8988T (cell line): ENCODE measurements at places on chromosomes 6 and 20.

- no peak for DNase-seq
Measured at GRCh38 chr6:84390851-84391250, 163.4 kb upstream of the CEP162 start.

- no peak for DNase-seq
Measured at GRCh38 chr20:51810155-51811041, 8.1 kb upstream of the SALL4 start.

DNA sequence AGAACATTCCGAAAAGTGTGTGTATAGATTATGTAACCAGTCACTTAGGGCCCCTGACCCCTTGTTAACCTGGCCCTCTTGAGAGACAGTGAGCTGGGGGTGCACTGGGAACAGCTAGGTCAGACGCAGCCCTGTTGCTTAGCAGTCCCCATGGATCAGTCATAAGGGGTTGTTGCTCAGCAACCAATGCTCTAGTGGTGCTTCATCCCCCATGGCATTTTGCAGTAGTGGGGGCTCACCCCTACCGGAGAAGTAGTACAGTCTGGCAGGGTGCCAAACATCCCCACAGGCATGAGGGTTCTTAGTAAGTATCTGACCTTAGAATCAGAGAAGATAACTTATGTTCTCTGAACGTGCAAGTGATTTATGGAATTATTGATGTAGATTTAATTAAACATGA lies 12.3 kb downstream of the PKIB start:
- DNase-seq, result no peak

DNA sequence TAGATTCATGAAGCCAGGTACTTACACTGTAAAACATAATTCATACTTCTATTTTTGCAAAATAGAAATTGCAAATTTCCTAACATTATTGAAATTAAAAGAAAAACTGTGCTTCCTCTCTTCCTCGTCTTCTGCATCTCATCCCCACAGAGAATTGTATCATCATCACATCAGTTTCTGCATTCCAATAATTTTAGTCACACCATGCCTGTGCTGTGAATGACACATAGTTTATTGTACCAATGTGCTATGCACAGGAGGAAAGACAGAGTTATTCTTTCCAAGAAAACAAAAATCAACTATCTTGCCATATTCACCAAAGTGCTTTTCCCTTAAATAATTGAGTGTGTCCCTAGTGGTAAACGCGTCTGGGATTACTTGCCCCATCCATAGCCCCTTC lies 38.1 kb upstream of the FAM135A start:
- no peak for DNase-seq

- DNase-seq, result no peak
Measured at GRCh38 chr6:36018339-36018738, 6.1 kb downstream of the SLC26A8 start.

- no peak for DNase-seq
Measured at GRCh38 chr6:834866-835265, 141.9 kb upstream of the EXOC2 start.

- DNase-seq, result no peak
Measured at GRCh38 chr6:52019092-52019491, 68.3 kb downstream of the PKHD1 start.

- DNase-seq, result no peak
Measured at GRCh38 chr6:506508-506907, 115.0 kb downstream of the IRF4 start.

DNA sequence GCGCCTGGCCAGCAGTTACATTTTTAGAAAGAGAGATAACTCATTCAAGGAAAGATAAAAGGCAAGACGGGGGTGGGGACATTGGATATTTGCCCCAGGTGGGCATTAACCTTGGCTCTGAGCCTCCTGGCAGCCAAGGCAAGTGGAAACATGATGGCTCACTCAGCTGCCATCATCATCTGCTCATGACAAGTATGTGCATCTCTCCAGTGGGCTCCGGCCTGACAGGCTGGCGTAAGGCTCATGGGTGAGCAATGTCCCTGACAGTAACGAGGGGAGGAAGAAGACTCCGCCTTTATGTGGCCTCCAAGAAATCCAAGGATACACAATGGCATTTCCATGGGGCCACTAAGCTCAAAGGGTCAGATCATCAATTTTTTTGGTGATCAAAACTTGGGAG lies 13.3 kb downstream of the ANKRD60 start:
- no peak for DNase-seq

- DNase-seq, result no peak
Measured at GRCh38 chr6:139549561-139550070, 175.2 kb upstream of the CITED2 start.

DNA sequence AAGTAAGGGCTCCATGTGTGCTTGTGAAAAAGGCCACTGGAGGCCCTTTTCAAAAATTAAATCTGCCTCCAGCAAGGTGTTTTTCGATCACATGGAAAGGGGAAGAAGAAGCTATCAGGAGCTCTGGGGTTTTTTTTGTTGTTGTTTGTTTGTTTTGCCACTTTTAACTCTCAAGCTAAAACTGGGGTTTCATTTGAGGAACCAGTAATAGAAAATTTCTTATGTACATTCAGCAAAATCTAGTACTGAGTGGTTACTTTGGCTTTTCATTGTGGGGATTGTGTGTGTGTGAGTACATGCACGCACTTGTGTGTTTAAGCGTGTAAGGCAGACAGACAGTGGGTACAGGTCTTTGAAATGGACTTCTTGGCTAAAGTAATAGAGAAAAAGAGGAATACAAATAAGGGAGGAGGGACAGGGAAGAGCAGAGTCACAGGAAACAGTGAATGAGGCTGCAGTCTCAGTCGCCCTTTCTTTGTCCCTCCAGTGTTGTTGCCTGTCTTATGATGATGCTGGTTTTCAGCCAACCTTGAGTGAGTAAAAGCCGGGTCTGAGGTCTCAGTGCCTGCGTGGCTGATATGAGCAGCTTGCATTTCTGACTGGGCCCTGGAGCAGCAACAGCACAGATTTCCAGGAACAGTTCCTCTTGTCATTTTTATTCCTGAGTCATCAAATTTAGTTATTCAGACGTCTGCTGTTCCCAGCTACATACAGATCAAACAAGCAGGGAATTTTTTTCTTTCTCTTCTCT lies 26.2 kb downstream of the SLC16A10 start:
- no peak for DNase-seq

GRCh38 chr20:51444467-51444866 lies 98.1 kb downstream of the NFATC2 start:
- no peak for DNase-seq

DNA sequence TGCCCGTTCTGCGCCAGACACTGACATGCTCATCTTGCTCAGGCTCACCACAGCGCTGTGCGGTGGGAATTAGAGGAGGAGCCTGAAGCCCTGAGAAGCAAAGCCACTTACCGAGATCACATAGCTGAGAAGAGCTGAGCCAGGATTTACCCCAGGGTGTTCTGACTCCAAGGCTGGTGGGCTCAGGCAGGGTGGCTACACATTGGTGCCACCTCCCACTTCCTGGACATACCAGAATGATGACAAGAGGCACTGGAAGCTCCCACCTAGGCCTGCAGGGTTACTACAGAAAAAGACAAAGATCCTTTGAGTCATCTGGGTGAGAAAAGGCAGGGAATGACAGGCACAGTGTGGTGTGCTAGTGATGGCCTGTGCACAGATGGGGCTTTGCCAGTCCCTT lies 24.4 kb upstream of the FKBP1A start:
- DNase-seq, result no peak

GRCh38 chr6:32462609-32463008 lies 22.9 kb downstream of the HLA-DRA start:
- DNase-seq, result no peak

GRCh38 chr6:132964868-132965382 lies 150.6 kb downstream of the RPS12 start:
- DNase-seq, result no peak

DNA sequence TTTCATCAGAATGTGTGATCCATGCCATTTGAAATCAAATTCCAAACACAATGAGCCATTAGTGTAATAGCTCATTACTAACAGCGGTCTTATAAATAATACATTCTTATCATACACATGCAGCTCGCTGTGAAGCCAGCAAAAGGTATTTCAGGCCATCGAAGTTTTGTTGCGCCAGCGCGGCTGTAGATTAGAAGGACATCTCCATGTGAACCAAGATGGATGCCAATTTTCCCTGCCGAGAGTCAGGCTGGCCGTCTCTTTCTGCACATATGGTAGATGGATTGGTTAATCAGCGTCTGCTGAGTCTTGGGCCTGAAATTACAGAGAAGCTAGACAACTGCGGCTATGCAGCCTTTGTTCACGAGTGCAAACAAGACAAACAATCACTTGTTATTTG lies 44.1 kb downstream of the CFAP61 start:
- no peak for DNase-seq

- DNase-seq, result peak; percentile 21
Measured at GRCh38 chr6:21587179-21587960, 6.2 kb upstream of the SOX4 start.

DNA sequence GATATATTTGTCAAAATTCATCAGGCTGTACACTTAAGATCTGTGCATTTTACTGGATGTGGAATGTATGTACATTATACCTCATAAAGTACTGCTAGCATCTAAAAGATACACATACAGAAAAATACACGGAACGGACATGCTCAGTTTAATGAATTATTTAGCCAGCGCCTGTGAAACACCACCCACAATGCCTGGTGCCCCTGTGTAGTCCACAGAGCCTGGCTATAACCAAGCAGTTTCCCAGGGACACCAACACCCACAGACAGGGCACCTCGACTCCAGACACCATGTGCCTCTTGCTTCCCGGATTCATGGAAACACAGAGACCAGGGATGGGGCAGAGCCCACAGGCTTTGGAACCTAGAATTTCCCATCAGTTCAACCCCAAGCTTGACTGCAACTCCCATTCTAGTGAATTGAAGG lies 17.4 kb upstream of the ARMC12 start:
- DNase-seq, result no peak

GRCh38 chr6:39452306-39453145 lies 130.0 kb upstream of the KCNK16 start:
- DNase-seq, result no peak

DNA sequence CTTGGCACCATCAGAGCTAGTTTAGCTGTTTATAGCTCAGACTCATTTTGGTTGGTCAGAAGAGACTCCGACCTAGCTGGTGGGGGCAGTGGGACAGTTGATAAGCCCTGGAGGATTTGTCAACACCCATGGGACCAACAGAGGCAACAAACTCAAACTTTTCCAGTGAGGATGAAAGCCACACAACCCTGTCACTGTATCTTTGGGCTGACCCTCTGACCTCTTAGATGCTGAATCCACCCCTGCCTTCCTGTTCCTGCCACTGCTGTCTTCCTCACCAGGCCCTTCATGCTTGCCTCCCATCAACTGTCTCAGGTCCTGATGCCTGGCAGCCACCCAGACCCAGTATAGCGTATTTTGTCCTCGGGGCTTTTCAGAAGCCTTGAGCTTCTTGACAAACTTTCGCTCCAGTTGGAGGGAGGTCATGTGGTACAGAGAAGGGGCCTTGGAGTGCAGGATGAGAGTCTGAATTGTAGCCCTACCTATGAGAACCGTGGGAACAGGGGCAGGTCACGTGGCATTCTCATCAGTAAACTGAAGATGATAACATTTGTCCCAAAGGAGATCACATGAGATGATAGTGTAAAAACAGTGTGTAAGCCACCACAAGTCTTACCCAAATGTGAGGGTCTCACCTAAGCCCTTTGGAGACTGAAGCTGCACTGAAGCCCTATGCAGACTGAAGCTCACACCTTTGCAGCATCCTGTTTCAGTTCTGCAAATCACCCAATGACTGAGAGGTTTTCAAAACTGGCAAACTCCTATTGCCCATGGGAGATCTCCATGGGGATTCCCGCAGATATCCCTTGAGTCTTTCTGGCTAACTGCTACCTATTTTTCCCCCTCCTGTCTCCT lies 72.0 kb upstream of the F13A1 start:
- DNase-seq, result no peak

GRCh38 chr6:147774856-147775255 lies 266.4 kb downstream of the SAMD5 start:
- no peak for DNase-seq

DNA sequence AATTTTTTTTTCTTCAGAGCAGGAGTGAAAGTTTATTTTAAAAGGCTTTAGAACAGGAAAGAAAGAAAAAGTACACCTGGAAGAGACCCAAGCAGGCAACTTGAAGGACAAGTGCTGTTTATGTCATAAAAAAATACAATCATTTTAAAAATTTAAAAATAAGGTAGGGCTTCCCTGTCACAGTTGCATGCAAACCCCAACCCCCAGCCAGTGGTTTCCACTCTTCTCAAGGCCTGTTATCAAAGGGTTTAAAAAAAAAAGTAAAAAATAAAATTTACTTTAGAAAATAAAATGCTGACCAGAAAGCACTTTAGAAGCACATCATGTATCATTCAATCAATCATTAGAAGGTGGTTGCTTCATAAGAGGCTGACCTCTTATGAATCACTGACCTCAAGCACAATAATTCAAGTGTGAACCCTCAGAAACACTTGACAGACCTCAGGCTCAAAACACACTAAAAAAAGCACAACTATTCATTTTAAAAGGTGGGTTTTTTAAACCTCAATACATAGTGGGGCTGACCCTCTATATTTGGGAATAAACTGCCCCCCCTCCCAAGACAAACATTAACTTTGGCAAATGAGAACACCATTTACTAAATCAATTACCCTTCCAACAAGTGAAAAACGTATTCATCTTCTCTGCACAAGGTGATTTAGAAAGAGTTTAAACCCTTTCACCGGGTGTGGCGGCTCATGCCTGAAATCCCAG lies 15.6 kb downstream of the ILRUN start:
- DNase-seq, result no peak

- DNase-seq, result no peak
Measured at GRCh38 chr6:19153270-19153980, 683.7 kb upstream of the ID4 start.

DNA sequence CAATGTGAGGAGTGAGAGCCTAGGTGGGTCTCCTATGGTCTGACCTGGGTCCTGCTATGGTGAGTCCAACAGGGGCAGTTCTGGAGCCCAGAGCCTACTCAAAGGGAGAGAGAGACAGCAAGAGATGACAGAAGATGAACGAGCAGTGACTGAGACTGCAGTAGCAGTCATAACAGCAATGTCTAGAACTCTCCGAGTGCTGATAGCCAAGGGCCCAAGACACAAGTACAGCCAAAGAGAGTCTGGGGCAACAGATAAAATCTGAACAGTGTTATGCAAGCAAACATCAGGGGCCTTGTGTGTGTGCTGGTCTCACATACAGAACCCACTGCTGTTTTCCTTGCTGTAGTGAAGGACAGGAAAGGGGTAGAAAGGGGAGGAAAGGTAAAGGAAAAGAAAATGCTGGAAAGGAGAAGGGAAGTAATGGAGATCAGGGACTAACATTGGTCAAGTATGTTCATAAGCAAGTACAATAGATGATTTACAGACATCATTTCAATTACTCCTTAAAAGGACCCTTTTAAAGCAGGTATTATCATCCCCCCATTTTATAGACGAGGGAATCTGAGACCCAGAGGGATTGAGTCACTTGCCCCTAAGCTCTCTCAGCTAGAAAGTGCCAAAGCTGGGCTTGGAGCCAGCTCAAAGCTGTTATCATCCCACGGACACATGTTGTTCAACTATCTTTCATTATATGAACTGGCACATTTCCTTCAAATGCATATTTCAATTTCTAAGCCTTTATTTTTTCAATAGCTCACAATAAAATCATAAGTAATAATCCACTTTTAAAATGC lies 182.3 kb upstream of the RAB32 start:
- no peak for DNase-seq
